ENCODE measurements at places on chromosomes 16 and 17.

DNA sequence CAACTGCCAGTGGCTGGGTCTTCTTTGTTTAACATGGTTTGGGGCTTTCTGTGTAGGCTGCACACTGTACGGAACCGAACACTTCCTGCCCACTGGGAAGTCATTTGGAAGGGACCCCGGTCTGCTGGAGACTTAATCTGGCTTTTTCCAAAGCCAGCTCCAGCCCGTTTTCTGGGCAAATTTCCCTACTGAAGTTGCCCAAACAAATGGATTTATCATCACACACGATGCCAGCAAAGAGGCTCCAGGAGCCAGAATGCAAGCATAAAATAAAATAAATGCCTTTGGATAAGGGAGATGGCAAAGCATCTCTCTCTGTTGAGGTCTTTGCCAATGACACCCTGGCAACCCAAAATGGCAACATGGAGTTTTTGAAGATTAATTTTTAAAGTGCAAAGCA lies 259.9 kb upstream of the IRX3 start:
- DNase-seq = no peak

DNA sequence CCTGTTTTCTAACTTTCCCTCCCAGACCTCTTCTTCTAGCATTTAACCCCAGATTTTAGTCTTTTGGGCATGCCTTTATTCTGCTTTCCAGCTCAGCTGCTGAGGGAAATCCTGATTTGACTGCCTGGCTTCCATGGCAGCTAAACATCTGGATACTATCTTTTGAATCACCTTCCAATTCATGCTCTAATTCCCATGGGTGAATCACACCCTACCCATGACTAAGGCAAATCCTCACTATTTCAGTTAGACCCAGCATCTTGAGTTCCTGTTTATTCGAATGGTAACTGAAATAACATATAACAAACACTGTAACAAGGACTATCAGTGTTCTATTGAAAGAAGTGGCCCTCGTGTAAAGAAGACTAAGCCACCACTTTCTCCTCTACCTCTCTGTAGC lies 29.8 kb downstream of the CA10 start:
- no peak for DNase-seq

GRCh38 chr16:1789643-1790045 lies 3.9 kb downstream of the IGFALS start:
- DNase-seq = no peak

GRCh38 chr17:4540224-4540651 lies 14.9 kb downstream of the MYBBP1A start:
- no peak for DNase-seq

- no peak for DNase-seq
Measured at GRCh38 chr17:32102646-32103186, 39.6 kb upstream of the RHOT1 start.

GRCh38 chr16:87391324-87391949 lies 699 bp upstream of the MAP1LC3B start:
- DNase-seq = peak; percentile 33

- DNase-seq = no peak
Measured at GRCh38 chr17:47670064-47670463, 20.3 kb downstream of the KPNB1 start.

- DNase-seq = no peak
Measured at GRCh38 chr17:50072130-50072529, 16.2 kb downstream of the ITGA3 start.

GRCh38 chr16:17759451-17760390 lies 289.0 kb upstream of the XYLT1 start:
- DNase-seq = no peak

DNA sequence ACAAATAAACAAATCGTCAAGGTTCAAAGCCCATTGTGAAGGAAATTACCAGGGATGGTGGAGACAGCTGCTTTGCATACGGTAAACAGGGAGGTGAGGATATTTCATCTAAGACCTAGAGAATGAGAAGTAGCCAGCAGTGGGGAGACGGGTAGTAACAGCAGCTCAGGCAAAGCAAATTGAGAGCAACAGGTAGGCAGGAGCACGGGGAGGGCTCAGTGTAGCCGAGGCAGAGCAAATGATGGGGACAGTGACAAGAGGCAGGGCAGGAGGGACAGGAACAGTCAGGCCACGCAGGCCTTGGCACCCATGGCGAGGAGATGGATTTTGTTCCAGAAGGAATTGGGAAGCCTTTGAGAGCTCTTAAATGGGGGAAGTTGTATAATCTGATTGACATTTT lies 29.0 kb upstream of the SBK1 start:
- DNase-seq = no peak

DNA sequence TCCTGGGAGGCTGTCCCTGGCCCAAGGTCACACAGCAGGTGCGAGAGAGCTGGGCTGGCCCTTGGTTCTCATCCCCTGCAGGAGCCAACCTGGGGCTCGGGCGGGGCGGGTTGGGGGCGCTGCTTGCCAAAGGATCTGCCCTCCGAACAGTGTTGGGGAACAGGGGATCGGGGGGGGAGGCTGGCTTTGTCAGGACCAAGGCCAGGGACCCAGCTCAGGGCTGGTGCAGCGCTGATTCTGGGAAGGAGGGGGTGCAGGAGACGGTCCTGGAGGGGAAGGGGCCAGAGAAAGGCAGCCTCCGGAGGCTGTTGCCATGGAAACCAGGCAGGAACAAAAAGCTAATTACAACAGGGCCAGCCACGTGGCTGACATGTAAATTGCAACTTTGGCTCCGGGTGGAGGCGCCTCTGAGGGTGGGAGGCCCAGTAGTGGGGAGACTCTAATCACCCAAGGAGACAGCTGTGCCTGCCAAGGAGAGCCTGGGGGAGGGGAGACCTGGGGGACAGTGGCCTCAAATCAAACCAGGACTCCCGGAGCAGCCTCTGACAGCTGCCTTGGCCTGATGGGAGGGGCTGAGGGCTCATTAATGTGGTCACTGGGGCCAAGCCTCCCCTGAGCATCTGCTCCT lies 1.3 kb downstream of the TUBB3 start:
- no peak for DNase-seq

DNA sequence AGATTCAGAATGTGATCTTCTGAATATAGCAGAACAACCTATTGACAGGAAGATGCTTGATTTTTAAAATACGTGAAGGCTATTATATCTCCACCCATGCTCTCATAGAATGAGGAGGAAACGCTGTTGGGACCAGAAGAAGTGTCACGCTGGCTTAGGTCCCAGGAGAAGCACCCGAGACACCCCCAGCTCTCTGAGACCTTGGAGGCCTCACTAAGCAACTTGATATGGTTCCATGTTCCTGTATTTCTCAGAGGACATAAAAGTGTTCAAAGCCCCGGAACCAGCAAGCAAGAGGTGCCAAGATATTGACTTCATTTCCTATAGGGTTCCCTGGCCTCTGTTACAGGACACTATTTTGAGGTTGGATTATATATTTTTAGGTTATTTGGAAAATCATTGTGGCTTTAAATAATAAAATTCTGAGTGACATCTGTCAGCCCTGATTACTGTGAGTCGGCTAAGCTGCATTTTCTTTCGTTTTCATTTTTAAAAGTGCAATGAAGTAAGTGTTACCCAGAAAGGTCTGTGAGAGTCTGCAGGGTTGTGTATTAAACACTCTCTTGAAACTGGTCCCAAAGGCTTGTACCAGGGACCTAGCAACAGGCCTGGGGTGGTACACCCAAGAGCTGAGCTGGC lies 400.0 kb downstream of the SOX9 start:
- DNase-seq = no peak

- peak; percentile 78 for DNase-seq
Measured at GRCh38 chr17:38844261-38844757, 9.2 kb downstream of the RPL23 start.

DNA sequence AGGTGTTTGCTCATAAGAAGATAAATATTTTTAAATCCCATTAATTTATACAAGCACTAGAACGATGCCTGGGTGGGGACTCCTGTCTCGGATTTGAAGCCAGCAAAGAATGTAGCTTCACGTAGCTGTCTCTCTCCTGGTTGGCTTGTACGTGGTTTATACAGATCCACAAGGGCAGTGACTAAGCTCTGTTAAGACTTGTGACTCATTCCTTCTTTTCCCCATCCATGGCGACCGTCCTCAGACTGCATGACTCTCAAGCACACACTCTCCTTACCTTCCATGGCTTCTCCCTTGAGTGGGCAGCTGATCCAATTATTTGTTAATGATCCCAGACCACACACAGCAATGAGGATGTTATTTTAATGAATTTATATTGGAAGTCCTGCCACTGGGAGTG lies 679.7 kb upstream of the SOX9 start:
- peak; percentile 86 for DNase-seq

- DNase-seq = no peak
Measured at GRCh38 chr16:65453646-65454045, 331.8 kb upstream of the CDH11 start.

- DNase-seq = no peak
Measured at GRCh38 chr16:73056921-73057290, 9.0 kb upstream of the ZFHX3 start.

- DNase-seq = no peak
Measured at GRCh38 chr16:3480901-3481695, 14.2 kb downstream of the C16orf90 start.

DNA sequence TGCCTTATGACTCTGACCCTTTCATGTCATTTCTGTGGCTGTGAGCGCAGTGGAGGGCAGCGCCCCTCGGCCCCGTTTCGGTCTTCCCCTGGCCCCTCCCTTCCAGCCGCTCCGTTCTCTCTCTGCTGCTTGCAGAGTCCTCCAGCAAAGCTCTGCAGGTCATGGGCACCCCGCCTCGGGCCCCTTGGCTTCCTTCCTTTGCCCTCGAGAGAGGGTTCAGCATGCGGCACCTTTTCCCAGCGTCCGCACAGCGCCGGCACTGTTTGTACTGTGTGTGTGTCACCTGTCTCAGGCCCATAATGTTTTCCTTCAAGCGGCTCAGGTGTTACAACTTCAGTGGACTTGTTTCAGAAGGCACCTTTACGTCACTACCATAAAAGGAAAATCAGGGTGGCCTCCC lies 98.5 kb downstream of the RAP1GAP2 start:
- DNase-seq = no peak
